ENCODE measurements at places on chromosomes 11 and 22. TPM values are rescaled to one million over a fixed set of nuclear protein-coding genes. Genes with fewer than 3 reads are reported as not detected.
A peak's percentile ranks its signal among the peaks of the same experiment; 100 is the strongest.

Gene C11orf21
- total RNA-seq, result 112 TPM

Gene BDNF
- total RNA-seq, result not detected

Gene GRM5
- not detected for total RNA-seq

DNA sequence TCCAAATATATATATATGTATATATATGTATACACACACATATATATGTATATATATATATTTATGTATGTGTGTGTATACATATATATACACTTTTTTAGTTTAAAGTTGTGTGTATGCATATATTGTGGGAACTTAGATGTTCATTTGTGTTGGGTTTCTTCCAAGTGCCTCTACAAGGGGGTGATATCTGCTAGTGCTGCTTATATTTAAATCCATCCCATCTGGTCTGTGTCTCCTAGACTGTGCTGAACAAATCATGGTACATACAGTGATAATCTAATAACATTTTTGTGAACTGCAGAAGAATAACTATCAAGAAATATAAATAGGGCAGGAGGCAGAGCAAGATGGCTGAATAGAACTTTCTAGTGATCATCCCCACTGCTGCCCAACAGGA is 696.4 kb downstream of the LRRC4C start:
- DNase-seq, result no peak

GRCh38 chr22:48923996-48924395 is 903.7 kb downstream of the BRD1 start:
- DNase-seq, result no peak

- DNase-seq, result peak; percentile 48
Measured at GRCh38 chr22:41445129-41446056, 1.2 kb downstream of the TOB2 start.
